ENCODE measurements at places on chromosomes 11 and 22.

GRCh38 chr11:32817181-32817851 lies 12.4 kb upstream of the PRRG4 start:
- DNase-seq: no peak

- no peak for DNase-seq
These were observed 950 bp upstream of the LAYN start for GRCh38 chr11:111539426-111540113.

- DNase-seq: no peak
These were observed 6.6 kb downstream of the RPS25 start for GRCh38 chr11:119011476-119012053.

DNA sequence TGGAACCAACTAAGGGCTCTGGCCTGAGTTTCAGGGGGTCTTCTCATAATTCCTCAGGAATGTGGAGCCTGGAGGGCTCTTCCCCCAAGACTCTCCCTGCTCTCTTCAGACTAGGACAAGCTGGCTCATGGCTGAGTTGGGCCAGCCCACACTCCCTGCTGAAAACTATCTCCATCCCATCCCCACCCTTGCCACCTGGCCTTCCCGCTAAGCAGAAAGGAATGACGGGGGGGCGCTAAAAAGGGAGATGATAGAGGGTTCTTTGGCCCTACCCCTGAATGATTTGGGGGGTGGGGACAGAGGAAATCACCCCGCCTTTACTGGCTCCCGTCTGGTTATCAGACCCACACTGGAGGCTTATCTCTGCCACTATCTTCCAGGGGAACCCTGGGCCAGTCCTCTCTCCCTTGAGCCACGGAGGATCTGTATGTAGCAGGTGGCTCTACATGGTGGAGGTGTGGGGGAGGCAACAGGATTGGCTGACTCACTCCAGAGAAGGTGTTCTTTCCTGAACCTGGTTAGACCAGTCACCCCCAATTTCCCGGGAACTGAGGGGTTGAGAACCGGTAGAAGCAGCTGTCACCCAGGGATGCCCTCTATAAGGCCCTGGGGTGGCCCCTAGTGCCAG lies 5.7 kb downstream of the SMTN start:
- no peak for DNase-seq

- no peak for DNase-seq
These were observed 151.1 kb downstream of the METTL15 start for GRCh38 chr11:28259177-28259843.

- DNase-seq: no peak
These were observed 3.0 kb downstream of the PLCB3 start for GRCh38 chr11:64254326-64254725.

- DNase-seq: no peak
These were observed 51.0 kb upstream of the CARS1 start for GRCh38 chr11:3108183-3108721.

DNA sequence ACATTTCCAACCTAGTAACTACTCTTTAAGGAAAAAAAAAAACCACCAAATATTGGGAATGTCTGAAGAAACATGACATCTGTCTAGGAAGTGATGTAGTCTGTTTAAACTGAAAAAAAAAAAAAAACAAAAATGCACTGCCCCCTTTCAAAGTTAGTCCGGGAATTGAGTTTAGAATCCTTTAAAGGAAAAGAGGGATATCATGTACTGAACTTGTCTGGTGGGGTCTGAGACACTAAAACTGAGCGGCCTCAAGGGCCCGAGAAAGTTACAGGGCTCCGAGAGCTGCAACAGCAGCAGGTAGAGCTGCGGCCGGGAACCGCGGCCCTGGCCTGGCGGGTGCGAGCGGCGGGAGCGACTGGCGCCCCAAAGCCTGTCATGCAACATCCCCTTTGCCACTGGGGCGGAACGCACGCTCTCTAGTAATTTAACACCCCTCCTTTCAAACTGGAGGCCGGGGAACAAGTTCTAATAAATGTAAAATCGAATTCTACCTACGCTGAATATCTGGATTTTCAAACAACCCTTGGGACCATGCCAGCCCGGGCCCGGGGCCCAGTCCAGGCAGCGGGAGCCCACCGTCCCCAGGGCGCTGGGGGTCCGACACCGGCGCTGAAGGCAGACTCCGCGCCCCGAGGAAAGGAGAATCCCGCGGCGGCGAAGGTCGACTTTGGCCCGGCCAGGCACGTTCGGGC lies 736 bp downstream of the RDX start:
- no peak for DNase-seq

GRCh38 chr11:2256293-2256913 lies 14.0 kb downstream of the ASCL2 start:
- no peak for DNase-seq

GRCh38 chr22:50728523-50728931 lies 9.5 kb upstream of the ACR start:
- DNase-seq: no peak

DNA sequence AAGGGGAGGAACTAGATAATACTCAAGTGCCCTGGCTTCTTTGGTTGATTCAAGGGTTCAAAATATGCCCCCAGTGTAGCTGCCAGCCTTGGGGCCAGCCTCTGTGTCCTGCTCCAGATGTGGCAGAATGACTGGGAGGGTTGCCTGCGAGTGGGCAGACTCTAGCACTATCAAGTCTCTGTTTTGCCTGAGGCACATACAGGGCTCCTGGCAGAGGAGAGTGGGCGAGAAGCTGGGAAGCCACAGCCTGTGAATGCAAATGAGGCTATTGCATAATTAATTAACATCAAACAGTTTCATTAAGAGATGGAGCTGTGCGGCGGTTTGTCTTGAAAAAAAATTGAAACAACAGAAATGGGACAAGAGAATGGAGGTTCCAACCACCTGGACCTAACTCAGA lies 50.8 kb downstream of the BUD13 start:
- no peak for DNase-seq

DNA sequence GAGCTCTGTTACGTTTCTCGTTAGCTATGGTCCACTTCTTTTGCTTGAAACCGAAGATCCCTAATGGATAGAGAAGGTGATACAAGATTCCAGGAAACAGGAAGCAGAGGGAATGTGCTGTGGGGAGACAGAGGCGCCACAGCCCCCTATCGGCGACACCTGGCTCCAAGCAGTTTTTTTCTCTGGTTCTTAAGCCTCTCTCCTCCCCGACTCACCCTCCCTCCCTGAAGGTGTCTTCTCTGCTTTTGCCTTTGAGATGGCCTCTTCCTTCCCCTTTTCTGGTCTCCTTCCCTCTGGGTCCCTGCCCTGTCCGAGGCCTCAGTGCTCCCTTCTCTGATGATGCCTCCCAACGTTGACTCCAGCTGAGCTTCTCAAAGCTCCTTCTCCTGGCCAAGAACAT lies 14.2 kb upstream of the APOBEC3A start:
- DNase-seq: no peak

DNA sequence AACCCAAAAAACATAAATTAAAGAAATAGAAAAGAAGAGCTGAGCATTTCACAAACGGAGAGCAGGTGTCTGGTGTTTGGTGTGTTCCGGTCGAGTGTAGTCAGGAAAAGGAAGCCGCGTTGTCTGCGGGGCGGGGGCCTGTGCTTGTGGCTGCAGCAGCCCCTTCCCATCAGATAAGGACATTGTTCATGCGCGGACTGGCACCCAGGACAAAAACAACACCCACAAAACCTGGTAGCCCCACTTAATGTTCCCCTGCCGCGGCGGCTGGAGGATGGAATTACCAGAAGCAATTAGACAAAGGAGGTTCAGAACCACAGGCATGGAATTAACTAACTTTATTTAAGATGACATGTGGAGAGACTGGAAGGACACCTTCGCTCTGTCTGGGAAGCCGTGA lies 29.9 kb downstream of the KRTAP5-5 start:
- DNase-seq: no peak

- no peak for DNase-seq
These were observed 35.8 kb downstream of the TMPRSS5 start for GRCh38 chr11:113670149-113670830.

DNA sequence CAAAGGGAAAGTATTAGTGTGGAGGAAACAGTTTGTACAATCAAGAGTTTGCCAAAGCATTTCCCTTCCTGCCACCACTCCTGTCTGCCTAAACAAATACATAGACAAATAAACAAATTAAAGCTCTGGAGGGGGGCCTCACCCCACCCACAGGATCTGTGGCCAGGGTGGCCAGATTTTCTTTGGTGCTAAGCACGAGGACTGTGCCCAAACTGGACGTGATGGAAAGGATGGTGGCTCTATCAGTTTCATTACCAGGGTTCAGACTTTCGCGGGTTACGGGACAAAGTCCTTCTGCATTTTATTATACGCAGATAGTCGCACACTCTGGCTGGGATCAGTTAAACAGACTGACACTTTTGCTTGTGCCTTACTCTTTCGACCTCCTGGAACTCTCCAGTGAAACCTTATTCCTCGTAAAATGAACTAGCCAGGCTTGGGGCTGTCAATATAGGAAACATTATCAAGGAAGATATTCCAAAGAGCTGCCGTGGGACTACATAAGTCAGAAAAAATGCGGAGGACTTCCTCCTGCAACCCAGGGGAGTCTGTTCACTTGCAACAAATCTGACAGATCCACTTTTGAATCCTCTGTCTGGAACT lies 11.2 kb downstream of the BARX2 start:
- DNase-seq: no peak

- DNase-seq: no peak
These were observed 36.7 kb upstream of the EIF3D start for GRCh38 chr22:36565686-36566085.

DNA sequence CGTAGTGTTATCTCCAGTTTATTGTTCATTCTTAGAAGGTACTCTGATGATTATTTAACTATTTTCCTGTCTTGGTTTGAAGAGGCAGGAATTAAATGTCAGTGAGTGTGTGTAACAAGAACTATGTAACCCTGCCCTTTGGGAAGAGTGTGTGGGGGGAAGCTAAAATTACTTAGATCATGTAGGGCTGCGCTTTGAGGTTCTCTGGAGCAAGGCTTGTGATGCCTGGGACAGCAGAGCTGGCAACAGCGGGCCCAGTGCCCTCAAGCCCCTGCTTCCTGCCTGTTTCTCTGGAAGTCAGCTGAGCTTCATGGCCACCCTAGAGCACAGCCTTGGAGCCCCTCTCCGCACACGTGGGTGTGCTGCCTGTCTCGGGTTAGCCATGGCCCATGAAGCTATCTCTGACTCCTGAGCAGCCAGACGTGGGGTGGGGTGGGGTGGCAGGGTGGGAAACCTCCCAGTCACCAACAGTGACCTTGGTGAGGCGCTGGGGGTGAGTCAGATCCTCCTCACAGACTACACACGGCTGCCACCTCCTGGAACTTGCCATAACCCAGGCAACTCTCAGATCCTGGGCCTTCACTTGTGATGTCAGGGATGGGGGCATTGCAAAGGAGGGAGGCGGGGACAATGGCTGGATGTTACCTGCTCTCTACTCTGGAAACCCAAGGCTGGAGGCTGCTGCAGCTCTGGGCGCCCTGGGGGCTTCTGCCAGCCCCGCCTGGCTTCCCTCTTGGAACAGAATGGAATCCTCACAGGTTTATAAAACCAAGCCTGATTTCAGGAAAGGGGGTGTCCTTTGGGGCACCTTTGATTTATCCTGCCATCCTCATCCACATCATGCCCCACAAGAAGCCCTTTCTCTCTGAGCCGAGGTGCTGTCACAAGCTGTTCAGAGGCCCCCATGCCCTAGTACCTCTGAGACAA lies 88.6 kb downstream of the SNX19 start:
- DNase-seq: no peak

- no peak for DNase-seq
These were observed 10.0 kb upstream of the CSTF3 start for GRCh38 chr11:33171251-33171650.

DNA sequence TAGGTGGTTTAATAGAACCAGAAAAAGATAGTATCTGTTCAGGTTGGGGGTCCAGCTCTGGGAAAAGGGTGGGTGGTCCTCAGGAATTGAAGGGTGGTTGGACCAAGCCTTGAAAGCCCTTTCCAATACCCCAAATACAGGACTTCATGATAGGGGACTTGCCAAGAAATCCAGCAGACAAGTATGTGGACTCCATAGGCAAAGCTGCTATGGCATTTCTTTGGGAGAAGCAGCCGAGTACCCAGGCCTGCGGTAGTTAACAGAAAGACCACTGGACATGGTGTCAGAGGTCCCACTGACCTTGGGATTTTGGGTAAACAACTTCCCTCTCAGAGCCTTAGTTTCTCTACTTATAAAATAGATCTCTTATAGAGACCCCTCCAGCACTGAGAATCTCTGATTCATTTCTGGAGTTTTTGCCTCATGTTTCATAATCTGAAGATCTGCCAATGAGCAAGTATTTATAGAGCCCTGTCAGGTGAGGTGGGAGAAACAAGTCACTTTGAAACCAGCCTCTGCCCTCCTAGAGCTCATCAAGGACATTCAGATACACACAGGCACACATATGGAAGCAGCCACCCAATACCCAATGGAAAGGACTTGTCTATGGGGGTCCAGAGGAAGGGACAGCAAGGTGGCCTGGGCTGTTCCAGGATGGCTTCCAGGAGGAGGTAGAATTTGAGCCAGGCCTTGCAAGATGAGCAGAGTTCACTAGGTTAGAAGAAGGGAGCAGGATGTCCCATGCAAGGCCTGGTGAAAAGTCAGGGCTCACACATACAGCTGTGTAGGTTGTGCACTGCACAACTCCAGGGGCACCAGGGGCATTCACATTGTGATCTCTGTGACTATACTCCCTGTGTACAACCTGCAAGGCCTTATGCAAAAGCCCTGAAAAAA lies 31.0 kb upstream of the ACCSL start:
- no peak for DNase-seq

- no peak for DNase-seq
These were observed 471 bp upstream of the CEP126 start for GRCh38 chr11:101914341-101914737.

DNA sequence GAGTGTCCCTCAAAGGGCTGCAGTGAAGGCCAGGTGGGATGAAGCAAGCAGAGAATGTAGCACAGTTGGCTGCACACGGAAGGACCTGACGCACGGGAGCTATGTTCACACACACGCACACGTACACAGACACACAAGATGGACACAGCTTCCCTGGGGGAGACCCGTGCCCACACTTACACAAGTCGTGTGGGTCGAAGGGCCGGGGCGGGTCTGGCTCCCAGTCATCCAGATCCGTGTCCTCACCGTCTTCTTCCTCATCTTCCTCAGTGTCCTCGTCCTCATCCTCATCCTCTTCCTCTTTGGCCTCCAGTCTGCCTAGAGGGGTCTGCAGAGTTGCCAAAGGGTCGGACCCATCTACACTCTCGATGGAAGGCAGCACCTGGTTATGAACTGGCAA lies 51.6 kb upstream of the NFRKB start:
- DNase-seq: no peak

- no peak for DNase-seq
These were observed 12.1 kb downstream of the SF3A1 start for GRCh38 chr22:30344447-30345200.

GRCh38 chr11:35794850-35795249 lies 132.3 kb downstream of the TRIM44 start:
- DNase-seq: no peak

Data from stimulated activated CD4-positive, alpha-beta T cell treated with anti-CD3 and anti-CD28 coated beads, Interleukin-15, amount 100 ng/mL, for 1 hour (primary cell).